Activated CD4-positive, alpha-beta T cell treated with anti-CD3 and anti-CD28 coated beads for 24 hours (primary cell): ENCODE measurements at places on chromosomes 6 and 20.
A peak's percentile ranks its signal among the peaks of the same experiment; 100 is the strongest.

DNA sequence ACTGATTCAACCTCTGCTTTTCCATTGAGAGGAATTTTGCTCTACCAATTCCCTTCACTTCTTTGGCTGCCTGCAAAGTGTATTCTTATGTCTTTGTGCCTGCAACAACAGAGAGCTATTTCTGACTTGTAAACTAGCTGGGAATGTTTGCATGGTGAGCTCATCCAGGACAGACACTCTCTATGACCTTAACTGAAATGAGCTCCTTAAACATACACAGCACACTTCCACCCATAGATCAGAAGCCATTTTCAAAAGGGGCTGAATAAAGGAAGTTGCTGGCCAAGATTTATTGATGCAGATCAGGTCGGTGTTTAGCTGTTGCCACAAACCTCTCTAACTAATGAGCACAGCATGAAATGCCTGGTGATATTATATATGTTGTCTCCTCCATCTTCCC is 377.7 kb downstream of the BTBD9 start:
- no peak for DNase-seq

- DNase-seq = no peak
These were observed 22.0 kb downstream of the SNAP25 start for GRCh38 chr20:10240655-10241054.

GRCh38 chr6:143579703-143580102 is 68.2 kb upstream of the FUCA2 start:
- no peak for DNase-seq

- no peak for DNase-seq
These were observed 291.1 kb downstream of the DHX35 start for GRCh38 chr20:39253051-39253755.

- no peak for DNase-seq
These were observed 15.1 kb upstream of the RTF2 start for GRCh38 chr20:56453352-56453751.

DNA sequence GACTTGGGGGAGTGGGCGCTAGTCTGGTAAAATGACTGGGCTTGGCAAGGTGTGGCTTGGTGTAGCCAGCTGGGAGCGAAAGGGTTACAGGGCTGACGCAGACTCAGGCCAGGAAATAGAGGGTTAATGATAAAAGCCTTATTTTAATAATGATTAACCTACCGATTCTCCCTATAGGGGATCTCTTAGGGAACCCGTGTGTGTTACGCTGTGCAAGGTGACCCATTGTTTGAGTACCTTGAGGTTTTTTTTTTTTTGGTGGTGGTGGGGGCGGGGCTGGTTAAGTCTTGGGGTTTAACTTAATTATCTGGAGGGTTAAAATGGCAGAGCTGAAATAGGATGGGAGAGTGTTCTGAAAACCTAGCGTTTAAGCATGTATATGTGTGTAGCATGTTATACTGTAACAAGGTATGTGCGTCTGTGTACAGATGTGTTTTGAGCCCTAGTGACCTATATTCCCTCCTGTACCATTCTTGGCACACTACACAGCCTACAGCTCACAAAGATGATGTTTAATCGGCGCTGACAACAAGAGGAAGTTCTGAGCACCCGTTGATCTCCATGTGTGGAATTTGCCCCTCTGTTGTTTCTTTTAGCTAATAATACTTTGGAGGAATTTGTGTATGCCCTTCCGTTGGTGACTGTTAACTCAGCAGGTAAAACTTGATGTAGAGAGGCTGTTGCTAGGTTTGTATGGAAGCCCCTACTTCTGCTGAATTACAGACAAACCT is 1.3 kb downstream of the CARMIL1 start:
- no peak for DNase-seq

- peak; percentile 64 for DNase-seq
These were observed 68.4 kb downstream of the RSPO3 start for GRCh38 chr6:127186889-127187288.

- no peak for DNase-seq
These were observed 35.1 kb downstream of the NT5E start for GRCh38 chr6:85484948-85485347.

DNA sequence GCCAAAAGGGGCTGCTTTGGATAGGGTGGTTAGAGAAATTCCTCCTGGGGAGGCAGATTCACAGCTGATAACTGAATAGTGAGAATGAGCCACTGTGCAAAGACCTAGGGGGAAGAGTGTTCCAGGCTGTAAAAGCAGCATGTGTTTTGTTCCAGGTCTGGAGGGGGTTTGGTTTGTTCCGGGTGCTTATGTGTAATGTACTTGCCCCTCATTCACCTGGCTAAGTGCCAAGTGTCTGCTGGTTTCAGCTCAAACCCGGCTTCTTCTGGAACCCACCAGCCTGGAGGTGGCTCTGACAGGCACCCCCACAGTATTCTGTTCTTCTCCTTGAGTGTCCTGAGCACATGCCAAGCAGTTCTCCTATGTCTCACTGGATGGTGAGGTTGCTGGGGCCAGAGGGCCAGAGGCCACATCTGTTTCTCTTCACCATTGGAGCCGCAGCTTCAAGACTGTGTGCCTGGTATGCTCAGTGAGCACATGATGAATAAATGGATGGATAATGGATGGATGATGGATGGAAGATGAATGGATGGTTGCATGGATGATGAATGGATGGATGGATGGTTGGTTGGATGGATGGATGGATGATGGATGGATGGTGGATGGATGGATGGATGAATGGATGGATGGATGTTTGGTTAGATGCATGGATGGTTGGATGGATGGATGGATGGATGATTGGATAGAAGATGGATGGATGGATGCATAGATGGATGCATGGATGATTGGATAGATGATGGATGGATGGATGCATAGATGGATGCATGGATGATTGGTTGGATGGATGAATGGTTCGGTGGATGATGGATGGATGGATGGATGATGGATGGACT is 227.6 kb downstream of the BMP7 start:
- DNase-seq = no peak

DNA sequence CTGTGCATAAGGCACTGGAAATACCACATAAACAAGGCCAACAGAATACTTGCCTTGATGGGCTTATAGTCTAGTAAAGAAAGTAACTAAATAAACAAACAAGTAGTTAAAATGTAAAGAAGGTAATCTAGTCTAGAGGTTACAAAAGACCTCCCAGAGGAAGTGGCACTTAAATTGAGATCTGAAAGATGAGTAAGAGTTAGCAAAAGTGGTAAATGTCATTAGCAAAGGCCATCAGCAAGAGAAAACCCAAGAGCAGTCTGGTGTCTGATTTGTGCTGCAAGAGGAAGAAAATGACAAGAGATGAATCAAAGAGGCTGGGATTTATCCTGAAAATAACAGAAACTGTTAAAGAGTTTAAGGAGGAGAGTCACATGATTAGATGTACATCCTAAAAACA is 96.6 kb upstream of the SMLR1 start:
- DNase-seq = no peak

GRCh38 chr20:23217023-23217422 is 130.9 kb upstream of the CD93 start:
- no peak for DNase-seq

- no peak for DNase-seq
These were observed 110.8 kb downstream of the SNX5 start for GRCh38 chr20:17857639-17858449.

DNA sequence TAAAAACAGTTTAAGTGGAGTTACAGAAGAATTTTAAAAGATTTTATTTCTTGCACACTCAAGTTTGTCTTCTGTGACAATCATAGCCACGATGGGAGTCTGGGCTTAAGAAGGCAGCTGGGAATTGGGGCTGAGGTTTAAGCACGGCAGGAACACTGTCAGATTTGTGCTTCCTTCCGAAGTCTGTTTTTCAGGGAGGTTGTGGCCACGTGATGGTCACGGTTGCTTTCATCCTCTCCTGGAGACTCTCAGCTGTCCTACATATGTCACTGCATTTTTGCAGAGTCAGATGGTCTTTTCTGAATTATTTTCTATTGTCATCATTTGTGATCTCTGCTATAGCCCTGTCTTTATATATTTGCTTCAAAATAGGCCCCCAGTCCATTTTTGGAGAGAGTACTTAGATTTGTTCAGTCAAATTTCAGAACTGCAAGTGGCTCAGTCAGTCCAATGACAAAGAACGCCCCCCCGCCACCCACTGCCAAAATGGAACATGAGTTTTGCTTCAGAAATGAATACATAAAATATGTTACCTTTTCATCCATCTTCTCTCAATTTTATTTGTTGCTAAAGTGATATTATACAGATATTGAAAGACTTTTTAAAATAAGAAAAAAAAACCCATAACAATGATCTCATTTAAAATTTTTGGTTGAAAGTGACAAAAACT is 111.8 kb upstream of the ZFP64 start:
- DNase-seq = peak; percentile 42

DNA sequence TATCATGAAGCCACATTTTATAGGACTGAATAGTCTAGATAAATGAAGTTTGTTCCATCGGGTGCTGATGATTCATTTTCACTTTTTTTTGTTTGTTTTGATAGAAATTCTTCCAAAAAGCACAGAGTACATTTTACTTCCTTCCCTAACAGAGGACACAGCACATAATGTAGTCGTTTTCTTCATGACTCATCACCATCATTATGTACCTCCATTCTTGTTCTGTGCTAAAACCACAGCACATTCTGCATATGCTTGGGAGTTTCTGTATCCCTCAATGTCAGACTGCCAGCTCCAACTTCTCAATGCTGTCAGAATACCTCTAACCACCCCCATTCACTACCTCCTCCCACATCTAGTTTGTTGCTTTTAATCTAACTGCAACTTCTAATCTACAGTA is 1004.9 kb upstream of the ADGRB3 start:
- no peak for DNase-seq

- DNase-seq = no peak
These were observed 80.3 kb downstream of the UNC5CL start for GRCh38 chr6:40958738-40959137.

DNA sequence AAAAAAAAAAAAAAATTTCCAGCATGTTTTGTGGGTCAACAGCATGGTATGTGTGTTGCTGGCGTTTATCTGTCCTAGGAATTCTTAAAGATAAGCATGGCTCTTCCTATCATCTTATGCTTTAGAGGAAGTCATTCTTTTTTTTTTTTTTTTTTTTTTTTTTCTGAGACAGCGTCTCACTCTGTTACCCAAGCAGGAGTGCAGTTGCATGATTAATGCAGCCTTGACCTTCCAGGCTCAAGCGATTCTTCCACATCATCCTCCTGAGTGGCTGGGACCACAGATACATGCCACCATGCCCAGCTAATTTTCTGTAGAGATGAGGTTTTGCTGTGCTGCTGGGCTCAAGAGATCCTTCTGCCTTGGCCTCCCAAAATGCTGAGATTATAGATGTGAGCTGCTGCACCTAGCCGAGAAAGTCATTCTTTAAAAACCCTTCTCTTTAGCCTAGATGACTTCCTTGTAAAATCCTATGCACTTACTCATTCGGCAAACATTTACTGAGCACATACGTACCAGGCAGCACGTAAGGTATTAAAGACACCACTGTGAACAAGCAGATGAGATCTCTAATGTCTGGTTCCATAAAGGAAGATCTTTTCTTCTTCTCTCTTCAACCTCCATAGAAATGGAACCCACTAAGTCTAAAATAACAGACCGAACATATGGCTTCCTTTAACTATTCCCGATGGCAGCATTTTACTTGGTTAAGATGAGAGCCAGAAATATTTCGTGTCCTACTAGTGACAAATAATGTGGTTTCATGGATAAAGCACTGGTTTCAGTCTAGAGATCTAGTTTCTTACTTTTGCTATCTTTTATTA is 122.4 kb downstream of the RIN2 start:
- no peak for DNase-seq

GRCh38 chr6:160678744-160679401 is 14.8 kb upstream of the LPA start:
- no peak for DNase-seq

DNA sequence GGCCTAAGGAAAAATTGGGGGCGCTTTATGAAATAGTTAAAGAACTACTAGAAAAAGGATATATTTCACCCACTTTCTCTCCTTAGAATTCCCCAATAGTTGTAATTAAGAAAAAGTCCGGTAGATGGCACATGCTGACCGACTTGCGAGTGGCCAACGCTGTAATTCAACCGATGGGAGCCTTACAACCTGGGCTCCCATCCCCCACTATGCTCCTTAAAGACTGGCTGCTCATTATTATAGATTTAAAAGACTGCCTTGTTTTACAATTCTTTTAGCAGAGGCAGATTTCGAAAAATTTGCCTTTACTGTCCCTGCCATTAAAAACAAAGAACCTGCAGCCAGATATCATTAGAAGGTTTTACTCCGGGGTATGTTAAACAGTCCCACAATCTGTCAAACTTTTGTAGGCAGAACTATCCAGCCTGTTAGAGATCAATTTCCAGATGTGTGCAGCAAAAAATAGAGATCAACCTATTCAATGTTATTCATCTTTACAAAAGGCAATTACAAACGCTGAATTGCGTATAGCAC is 58.5 kb upstream of the PRSS16 start:
- peak; percentile 30 for DNase-seq

DNA sequence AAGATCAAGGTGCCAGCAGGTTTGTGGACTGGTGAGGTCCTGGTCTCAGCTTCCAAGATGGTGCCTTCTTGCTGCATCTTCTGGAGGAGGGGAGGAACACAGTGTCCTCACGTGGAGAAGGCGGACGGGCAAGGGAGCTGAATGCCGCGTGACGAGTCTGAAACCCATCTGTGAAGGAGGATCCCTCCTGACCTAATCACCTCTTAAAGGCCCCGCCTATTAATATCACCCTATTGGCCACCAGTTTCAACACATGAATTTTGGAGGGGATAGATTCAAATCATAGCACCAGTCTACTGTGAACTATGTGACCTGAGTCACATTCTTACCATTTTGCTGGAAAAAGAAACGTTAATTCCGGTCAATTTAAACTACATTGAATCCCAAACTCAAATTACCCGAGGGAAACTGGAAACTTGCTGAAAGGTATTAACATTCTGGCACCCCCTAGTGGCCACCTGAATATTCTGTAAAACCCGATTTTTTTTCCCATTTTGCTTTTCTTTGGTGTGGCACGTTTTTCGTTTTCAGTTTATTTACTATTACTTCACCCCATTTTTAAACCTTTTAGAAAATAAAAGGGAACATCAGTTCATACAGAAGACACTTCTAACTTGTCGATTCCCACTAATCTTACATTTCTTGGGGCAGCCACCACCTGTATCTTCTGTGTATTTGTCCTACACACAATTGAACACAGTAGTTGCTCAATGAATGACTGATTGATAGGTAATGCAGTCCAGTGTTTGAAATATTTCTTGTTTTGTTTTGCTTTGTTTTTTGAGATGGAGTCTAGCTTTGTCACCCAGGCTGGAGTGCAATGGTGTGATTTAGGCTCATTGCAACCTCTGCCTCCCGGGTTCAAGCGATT is 17.9 kb upstream of the CCDC170 start:
- DNase-seq = no peak

DNA sequence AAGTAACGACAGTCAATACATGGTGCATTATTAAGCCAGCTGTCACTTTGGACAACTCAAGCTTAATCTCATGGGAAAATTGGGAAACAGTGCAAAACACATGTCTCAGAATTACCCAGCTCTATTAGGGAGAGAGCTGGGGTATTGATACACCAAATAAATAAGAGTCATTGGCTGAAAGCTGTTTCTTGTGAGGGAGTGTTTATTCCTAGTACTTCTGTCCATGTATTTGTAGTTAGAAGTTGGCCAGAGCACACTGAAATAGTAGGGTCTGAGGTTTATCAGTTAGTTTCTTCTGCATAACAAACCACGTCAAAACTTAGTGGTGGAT is 192.0 kb upstream of the RALGAPA2 start:
- DNase-seq = no peak
